CD4-positive, alpha-beta T cell treated with Interleukin-10 for 1 hour (primary cell): ENCODE measurements at places on chromosomes 5 and 9.

- no peak for DNase-seq
Observed at GRCh38 chr9:123542435-123543225, 186.6 kb downstream of the CRB2 start.

DNA sequence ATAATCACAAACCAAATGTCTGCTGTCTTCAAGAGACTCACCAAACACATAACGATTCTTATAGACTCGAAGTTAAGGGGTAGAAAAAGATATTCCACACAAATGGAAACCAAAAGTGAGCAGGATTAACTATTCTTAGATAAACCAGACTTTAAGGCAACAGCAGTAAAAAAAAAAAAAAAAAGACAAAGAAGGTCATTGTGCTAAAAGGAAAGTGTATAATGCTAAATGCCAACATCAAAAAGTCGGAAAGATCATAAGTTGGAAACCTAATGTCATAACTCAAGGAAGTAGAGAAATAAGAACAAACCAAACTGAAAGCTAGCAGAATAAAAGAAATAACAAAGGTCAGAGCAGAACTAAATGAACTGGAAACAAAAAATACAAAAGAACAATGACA lies 714.6 kb downstream of the SEMA5A start:
- DNase-seq: no peak

DNA sequence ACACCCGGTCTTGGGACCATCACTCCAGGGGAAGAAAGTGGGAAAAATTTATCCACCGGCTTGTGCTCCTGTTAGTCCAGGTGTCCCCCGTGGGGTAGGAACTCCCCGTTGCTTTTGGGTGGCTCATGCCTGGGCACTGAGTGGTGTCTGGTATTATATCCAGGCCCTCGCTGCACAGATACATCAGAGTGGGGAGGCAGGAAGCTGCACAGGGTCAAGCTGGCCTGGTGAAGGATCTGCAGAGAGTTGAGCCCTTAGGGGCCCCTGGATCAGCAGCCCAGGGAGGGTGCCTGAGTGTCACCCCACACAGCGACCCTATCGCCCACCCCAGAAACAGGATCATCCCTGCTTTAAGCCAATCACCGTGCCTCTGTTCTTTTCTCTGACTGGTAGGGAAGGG lies 24.4 kb upstream of the COL5A1 start:
- no peak for DNase-seq

DNA sequence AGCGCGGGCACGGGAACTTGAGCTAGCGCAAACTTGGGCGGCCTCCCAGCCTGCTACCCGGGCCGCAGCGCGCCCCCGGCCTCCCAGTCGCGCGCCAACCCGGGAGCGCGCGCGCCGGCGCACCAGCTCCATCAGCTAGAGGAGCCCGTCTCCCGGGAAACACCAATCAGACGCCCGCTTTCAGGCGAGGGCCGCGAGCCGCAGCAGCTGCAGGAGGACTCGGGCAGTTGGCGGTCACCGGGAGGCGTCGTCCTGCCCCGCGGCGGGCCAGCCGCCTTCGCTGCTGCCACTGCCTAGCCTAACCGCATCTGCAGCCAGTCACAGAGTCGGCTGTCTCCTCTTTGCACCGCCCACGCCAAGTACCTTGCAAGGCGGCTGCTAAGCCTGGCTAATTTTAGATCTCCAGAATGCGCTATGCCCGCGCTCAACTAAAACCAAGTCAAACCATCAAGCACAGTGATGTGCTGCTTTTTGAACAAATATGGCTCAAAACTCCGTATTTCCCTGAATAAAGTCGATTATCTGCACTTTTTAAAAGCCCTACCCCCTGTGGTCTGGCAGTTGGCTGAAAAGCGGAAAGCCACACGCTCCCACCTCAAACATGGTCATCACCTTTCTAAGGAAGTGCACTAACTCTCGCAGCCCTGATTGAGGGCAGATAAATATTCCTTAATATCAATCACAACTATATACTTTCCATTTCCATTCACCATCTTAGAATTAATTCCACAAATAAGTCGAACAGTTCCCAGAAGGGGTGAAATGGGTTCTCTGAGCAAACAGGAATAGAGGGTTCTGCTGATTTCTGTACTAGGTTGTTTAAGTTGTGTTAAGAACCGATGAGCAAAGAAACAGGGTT lies 221.8 kb downstream of the MEF2C start:
- DNase-seq: no peak

DNA sequence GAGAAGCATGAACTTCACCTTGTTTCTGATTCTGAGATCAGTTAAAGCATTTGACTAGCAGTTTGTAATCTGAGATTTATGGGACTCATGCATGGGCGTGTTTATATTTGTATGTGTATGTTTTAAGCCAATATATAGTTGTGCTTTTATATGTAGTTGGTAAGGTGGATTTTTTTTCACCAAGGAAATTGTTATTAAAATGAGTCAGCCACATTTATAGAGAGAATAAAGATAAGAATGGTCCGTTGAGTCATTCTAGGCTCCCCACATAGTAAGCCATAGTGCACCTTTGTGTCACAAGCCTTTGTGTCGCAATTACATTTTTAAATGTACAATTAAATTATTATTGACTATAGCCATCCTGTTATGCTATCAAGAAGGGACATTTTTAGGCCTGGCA lies 89.0 kb downstream of the NLN start:
- DNase-seq: no peak

- no peak for DNase-seq
Observed at GRCh38 chr9:135741276-135742219, 39.6 kb downstream of the KCNT1 start.

DNA sequence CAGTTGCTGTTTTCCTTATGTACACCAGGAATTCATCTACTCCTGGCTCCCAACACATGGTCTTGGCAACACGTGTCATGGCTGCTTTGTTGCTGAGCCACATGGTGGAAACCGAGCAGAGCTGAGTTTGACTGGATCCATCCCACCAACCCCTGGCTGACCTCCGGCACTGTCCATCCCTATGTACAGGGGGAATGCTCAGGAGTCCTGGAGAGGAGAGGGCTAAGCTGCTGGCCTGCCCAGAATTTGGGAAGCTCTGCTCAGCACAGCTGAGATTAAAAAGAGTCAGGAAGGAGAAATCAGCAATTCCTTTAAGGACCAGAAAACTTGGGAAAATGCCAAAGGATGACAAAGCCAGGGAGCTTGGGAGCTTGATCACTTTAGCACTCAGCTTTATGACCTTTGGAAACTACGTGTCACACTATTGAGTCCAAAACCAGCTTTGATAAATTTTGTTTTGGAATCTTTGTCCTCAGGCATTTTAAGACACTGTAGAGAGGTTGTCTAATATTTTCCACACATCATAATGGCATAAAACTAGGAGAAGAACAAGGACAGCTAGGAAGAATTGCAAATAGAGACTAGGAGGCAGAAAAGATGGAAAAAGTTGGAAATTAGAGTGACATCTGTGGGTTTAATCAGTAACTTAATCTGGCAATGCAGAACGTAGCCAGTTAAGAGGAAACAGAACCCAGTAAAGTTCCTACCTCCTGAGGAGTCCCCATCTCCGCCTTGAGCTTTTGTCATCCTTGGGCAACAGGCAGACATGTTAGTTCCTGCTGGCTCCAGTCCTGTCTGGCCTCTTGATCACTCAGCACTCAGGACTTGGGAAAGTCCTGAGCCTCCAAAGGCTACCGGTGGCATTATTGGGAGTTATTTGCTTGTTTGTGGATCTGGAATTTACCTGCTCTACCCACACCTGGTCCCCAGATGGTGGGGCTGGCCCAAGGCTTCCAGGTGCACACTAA lies 62.5 kb upstream of the PLPP1 start:
- no peak for DNase-seq

DNA sequence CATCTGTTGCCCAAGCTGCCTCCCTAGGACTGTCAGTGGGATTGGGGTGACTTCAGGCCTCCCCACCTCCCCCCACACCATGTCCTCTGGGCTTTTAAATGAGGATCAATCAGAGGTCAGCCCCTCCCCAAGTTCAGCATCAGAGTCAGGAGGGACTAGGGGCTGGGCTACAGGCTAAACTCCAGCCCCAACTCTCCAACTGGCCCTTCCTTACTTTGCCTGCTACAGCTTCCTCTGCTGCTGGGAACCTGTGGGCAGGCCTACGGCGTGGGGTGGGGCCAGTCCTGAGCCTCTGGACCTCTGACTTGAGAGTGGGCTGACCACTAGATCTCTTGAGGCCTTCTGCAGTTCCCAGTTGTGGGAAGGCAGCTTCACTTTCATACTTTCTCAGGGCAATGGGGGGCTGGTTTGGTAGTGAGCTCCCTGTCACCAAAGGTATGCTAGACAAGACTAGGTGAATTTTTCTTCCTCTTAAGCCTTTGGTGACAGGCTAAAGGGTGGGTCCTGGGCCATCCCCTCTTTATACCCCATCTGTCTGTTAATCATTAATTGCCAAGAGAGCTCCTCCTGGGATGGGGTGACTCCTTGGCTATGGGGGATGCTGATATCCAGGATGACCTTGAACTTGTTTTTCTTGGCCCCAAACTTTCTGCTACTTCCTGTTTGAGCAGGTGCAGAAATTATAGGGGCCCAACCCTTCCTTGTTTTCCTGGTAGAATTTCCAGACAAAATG lies 10.8 kb upstream of the DAB2IP start:
- no peak for DNase-seq

- DNase-seq: no peak
Observed at GRCh38 chr5:127290946-127291693, 524 bp downstream of the MEGF10 start.

- no peak for DNase-seq
Observed at GRCh38 chr9:135997090-135998015, 36.2 kb upstream of the UBAC1 start.

DNA sequence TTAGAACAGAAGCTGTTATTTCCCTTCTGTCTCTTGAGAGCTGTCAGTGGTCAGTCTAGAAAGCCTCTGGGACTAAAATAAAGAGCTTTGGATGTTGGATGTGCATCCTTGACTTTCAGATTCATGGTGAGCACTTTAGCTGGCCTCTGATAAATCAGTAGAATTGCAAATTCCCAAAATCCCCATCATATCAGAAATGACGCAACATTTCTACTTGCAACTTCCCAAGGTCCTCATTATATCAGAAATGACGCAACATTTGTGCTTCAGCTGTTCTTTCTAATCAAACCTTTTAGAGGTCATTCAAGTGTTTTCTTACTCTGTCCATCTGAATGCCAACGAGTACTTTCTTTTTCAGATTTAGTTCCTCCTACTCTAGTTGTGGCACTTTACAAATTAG lies 167.3 kb upstream of the MOCS2 start:
- no peak for DNase-seq

GRCh38 chr5:139132515-139132914 lies 65.7 kb downstream of the SIL1 start:
- no peak for DNase-seq

DNA sequence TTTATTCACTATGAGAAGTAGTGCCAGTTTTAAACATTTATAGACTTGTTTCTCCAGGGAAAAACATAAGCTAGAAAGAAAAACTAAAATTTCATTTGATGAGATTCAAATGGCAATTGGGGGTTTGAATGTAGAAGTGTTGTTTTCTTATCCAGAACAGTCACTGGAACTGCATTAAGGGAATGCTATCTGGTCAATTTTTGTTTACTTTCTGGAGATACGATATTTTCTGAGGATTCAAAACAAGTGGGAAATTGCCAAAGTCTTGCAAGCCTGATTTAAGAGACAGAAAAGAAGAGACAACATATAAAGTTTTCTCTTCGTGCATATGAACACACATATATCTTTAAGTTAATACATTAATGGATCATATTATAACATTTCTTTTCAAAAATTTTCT lies 118.4 kb downstream of the NXNL2 start:
- DNase-seq: no peak

DNA sequence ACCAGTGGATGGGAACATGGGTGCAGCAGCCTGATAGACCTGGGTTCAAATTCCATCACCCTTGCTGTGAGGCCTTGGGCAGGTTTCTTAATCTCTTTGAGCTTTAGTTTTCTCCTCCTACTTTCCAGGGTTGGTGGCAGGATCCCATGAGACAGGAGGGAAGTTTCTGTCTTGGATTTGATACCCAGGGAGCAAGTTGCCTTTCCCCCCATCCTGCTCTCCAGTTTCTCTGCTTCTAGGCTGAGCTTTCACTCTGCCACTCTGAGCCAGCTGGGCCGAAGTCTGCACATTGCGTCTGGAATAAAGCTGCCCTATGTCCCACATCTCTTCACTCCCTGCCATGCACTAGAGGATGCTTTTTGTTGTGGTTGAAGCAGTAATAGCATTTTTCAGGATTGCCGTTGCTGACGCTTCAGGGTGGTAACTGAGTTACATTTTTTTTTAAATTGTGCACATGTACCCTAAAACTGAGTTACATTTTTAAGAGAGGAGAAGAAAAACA lies 40.5 kb upstream of the ANGPTL2 start:
- no peak for DNase-seq

GRCh38 chr5:33612386-33612785 lies 171.6 kb downstream of the TARS1 start:
- DNase-seq: no peak

GRCh38 chr9:77794985-77795384 lies 146.9 kb upstream of the GNA14 start:
- no peak for DNase-seq

- no peak for DNase-seq
Observed at GRCh38 chr9:112430006-112430522, 50.2 kb downstream of the HSDL2 start.

- DNase-seq: no peak
Observed at GRCh38 chr5:60026161-60026560, 132.6 kb upstream of the PDE4D start.

DNA sequence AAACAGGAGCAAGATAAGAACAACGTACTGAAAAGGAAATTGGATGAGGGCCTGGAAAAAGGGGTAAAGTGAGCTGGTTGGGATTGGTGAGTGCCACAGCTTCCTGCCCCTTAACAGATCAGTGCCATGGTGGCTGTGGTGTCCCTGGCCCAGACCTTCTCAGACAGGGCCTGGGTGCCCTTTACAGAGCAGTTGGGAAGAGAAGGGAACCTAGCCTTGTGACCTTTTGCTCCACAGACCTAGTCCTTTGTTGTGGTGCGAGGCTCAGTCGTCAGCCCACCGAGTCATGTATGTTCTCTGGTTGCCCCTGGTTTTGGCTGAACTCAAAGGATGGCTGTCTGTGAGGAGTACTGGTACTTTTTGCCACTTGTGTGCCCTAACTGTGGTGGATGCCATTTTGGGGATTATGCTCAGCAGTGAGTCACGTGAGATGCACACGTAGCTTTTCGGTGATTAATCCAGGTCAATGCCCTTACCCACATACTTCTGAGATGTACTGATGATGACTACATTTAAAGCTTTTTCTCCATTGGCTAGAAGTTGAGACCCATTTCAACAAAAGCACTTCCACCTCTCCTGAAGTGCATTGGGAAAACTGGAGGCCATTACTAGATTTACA lies 48.4 kb downstream of the EXOSC2 start:
- DNase-seq: no peak

- no peak for DNase-seq
Observed at GRCh38 chr5:8429778-8430758, 561.1 kb downstream of the MTRR start.
